Activated naive CD8-positive, alpha-beta T cell treated with anti-CD3 and anti-CD28 coated beads, Interleukin-2, amount 10 ng/mL, durations not matched to agents 7 days and 5 days (primary cell): ENCODE measurements at places on chromosomes 11 and 22. TPM values are rescaled to one million over a fixed set of nuclear protein-coding genes. Genes with fewer than 3 reads are reported as not detected.

DNA sequence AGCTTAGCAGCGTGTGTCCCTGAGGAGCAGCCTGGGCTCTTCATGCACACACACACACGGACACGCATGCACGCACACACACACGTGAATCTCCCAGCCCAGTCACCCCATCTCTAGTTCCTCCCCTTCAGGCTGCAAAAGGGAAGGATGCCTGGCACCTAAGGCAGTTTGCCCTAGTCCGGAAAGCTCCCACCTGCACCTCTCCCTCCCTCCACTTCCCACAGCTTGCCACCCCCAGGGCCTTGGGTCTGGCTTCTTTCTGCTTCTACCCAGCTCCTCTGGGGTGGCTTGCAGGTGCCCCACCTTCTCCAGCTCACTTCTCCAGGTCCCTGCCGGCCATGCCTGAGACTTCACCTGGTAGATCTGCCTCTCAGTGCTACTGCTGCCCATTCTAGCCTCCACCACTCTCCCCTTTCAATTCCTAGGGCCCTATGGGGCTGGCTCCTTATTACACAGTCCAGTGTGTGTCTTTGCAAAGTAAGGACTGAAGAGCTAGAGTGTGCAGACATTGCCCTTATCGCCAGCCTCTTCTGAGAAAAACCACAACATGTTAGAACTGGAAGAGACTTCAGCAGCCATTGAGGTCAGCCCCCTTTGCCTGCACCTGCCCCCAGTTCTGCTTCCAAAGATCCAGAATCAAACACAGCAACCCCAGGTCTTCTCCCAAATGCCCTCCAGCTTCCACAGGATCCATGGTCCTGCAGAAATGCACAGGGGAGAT is 33.5 kb upstream of the CHST1 start:
- peak; percentile 38 for DNase-seq

GRCh38 chr11:66363187-66363601 is 8.4 kb downstream of the SLC29A2 start:
- DNase-seq = no peak

DNA sequence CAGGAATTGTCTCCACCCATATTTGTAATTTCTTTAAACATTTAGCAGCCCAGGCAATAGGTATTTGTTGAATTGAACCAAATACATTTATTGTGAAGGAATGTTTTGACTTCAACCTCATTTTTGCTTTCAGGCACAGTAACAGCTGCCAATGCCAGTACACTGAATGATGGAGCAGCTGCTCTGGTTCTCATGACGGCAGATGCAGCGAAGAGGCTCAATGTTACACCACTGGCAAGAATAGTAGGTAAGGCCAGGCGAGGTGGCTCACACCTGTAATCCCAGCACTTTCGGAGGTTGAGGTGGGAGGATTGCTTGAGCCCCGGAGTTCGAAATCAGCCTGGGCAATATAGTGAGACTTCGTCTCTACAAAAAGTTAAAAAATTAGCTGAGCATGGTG is 20.9 kb downstream of the ACAT1 start:
- DNase-seq = no peak

OR8D4 gene
- not detected for total RNA-seq

LARGE2 gene
- total RNA-seq = 2.5 TPM

MMP1 gene
- not detected for total RNA-seq

ISX gene
- total RNA-seq = not detected
